Ureter (tissue), 1 donor: ENCODE measurements at places on chromosomes 2 and 18. TPM values are rescaled to one million over a fixed set of nuclear protein-coding genes. Genes with fewer than 3 reads are reported as not detected.

DNA sequence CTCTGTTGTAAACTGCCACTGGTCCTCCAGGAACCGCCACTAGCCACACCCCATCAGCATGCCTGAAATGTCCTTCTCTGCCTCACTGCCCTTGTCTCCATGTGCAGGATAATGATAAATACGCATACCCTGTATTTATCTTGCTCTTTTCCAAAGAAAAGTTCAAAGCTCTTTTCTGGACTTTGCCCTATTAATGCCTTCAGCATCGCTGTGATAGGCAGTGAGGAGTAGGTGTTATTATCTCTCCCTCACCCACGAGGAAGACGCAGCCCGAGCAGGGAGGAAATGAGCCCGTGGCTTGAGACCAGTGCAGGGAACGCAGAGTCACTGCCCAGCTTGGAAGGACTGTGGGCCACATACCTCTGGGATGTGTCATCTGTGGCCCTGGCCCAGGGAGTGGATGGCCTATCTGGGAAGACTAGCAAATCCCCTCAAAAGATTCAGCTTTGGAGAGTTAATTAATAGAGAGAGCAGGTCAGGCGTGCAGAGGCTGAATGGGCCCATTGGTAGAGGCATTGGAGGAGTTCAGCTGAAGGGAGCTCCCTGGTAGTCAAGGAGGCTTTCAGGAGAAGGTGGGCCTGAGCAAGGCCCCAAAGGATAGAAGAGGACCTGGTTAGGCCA lies 39.5 kb upstream of the MCFD2 start:
- DNase-seq = peak; percentile 67

DNA sequence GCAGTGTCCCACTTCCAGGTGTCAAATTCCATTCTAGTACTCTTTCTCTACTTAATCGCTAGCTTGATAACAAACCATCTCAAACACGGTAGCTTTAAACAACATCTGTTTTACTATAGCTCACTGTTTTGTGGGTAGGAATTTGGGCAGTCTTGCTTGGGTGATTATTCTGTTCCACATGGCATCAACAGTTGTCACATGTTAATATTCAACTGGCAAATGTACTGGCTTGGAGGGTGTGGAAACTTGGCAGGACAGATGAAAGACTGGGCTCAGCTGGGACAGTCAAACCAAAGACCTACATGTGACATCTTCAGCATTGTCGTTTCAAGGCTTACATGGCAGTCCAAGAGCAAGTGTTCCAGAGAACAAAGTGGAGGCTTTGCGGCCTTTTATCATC lies 241.8 kb downstream of the PTH2R start:
- DNase-seq = no peak

DNA sequence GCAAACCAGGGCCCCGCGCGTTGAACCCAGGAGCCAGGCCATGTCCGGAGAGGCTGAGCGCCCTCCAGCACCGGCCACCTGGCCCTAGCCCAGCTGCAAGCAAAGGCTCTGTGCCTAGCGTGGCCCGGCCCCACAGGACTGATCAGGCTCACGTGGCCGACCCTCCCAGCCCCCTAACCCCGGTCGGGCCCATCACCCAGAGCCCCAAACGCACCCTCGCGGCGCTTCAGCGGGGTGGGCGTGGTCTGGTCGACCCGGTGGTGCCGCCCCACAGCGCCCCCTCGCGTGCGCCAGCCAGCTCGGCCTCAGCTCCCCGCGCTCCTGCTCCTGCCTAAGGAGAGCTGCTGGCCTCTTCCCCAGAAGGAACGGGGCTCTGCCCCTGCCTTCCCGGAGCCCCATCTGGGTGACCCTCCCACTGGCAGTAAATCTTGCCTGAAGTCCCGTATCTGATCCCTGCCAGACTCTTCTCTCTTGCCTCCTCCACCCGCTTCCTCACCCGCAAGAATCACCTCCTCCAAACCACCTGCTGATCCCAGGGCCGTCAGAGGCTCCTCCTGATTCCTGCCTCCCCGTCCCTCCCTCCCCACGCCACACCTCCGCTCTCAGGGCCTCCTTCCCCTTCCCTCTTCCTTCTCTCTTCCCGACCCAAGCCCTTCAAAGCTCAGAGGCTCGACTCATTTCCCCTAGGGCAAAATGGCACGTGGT lies 12.3 kb upstream of the TEX51 start:
- peak; percentile 51 for DNase-seq

- no peak for DNase-seq
Observed at GRCh38 chr2:127053731-127054603, 53.0 kb downstream of the BIN1 start.

GRCh38 chr18:79702906-79703305 lies 23.3 kb downstream of the CTDP1 start:
- DNase-seq = no peak

GRCh38 chr2:37323781-37324535 lies 675 bp downstream of the PRKD3 start:
- no peak for DNase-seq

DNA sequence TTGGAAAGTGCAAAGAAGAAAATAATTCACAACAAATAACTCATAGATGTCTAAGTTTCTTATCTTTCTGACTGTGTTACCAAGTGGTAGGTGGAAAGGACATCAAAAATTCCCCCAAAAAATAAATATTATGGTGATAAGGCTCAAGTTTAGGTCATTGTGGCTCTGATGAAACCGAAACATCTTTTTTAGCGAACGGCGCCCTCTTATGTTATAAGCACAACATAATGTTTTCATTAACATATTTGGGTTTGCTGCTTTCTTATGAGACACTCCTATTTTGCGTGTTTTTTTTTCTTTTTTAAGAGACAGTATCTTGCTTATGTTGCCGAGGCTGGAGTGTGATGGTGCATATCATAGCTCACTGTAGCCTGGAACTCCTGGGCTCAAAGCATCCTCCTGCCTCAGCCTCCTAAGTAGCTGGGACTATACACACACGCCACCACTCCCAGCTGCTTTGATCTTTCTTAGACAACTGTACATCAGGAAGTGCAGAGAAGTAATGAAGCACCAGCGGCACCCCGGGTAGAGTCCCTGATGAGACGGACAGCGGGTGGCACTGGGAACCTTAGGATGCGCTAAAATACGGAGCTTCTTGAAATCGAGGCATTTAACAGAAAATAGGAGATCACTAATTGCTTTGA lies 38.5 kb upstream of the SLC35G4 start:
- DNase-seq = no peak

DNA sequence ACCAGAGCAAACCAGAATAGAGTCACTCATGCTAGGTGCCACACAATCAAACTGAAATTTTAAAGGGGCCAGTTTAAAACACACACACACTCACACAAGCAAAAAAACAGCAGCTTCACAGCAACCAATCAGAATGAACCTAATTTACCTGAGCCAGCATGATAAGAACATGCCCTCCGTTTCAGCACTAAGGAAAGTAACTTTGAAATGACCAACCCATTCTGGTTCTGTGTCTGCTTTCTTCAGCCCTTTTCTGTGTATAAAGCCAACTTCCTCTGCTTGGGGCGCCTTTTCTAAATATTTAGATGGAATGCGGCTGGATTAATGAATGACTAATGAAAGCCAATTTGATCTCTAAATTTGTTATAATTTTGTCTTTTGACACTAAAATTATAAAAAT lies 629.1 kb downstream of the ZEB2 start:
- no peak for DNase-seq

GRCh38 chr2:42102024-42102590 lies 54.3 kb downstream of the PKDCC start:
- peak; percentile 78 for DNase-seq

GRCh38 chr2:222730366-222730999 lies 59.0 kb downstream of the MOGAT1 start:
- no peak for DNase-seq

GRCh38 chr18:11258039-11258610 lies 108.8 kb upstream of the PIEZO2 start:
- DNase-seq = no peak

GRCh38 chr2:128595763-128596395 lies 277.2 kb upstream of the HS6ST1 start:
- DNase-seq = peak; percentile 33

GRCh38 chr2:236643480-236643879 lies 73.9 kb downstream of the ACKR3 start:
- peak; percentile 9 for DNase-seq

- no peak for DNase-seq
Observed at GRCh38 chr2:17426743-17427142, 91.5 kb downstream of the RAD51AP2 start.

- DNase-seq = no peak
Observed at GRCh38 chr18:42131066-42131929, 176.3 kb downstream of the PIK3C3 start.

GRCh38 chr2:793236-793635 lies 116.0 kb upstream of the TMEM18 start:
- no peak for DNase-seq

DNA sequence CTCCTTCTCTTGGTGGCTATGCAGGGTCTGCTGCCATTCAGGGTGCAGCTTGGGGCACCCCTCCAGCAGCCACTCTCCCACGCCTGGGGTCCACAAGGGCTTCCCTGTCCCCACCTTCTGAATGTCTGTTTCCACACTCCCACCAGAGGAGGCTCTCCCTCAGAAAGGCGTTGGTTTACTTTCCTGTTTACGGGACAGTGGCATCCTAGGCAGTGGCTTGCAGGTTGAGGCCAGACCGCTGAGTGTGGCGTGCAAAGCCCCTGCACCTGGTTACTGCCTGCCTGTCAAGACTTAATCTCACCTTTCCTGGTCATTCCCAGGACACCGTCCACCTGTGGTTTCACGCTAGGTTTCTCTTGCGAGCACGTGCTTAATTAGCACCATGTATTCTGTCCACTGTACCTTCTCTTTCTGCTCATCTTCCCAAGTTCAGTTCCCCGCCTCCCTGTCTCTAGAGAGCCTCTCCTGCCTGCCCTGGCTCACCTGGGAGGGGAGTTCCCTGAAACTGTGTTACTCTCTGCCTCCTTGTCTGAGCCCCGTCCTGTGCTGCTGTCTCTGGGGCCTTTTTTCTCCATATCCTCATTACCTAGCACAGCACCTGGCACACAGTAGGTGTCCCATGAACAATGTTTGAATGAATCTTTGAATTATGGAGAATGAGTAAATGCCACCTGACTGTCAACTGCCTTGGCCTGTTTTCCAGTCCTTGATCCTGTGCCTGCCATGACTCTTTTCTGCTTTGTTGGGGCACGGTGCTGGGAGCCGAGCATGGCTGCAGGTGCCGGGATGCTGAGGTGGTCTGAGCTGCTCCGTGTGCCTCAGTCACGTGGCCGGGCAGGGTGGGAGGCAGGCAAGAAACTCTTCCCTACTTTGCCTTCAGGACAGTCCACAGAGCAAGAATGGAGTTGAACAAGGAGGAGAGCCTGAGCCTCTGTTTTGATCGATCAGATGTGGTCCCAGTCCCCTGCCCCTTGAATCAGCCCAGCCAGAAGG lies 56.4 kb downstream of the ARHGEF4 start:
- DNase-seq = no peak

DNA sequence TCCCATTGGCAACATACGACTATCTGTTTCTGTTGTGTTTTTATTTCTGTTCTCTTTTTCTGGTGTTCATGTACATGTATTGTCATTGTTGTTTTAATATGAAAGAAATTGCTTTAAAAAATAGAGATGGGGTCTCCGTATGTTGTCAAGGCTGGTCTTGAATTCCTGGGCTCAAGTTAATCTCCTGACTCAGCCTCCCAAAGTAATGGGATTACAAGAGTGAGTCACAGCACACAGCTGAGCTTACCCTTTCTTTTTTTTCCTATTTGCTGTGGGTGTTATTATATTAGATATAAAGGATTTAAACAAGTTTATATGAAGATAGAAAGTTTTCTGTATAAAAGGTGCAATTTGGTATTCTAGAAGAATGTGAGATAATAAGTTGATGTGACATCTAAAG lies 554.6 kb downstream of the DSC3 start:
- no peak for DNase-seq

GRCh38 chr2:649426-650342 lies 27.5 kb downstream of the TMEM18 start:
- DNase-seq = no peak

GRCh38 chr2:230217424-230217823 lies 2.4 kb downstream of the SP110 start:
- no peak for DNase-seq

- DNase-seq = no peak
Observed at GRCh38 chr18:35422237-35422636, 45.1 kb upstream of the ZNF396 start.

DNA sequence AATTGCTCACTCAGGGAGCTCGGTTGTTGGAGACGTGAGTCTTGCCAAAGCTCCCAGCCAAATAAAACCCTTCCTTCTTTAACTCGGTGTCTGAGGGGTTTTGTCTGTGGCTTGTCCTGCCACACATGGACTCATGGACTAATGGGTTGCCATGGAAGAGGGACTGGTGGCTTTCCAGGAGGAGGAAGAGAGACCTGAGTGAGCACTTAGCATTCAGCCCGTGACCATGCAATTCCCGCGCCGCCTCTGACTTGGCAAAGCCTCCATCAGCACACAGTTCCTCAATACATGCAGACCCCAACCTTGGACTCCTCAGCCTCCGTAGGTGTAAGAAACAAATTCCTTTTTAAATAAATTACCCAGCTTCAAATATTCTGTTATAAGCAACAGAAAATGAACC lies 57.3 kb upstream of the TMEM18 start:
- DNase-seq = no peak

DNA sequence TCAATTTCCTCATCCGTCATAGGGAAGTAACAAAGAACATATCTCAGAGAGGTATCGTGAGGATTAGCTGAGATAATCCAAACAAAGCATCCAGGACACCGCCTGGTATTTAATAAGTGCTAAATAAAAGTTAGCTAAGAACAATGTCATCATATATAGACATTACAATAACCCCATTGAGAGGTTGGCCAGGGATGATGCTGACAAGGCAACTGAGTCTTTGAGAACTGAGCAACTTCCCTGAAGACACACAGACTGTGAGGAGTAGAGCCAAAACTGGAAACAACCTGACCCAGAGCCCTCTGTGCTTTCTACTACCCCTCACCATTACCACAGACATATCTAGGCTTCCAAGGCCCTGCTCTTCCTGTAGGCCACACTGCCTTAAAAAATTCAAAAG lies 1.6 kb upstream of the DCTN1 start:
- no peak for DNase-seq

DNA sequence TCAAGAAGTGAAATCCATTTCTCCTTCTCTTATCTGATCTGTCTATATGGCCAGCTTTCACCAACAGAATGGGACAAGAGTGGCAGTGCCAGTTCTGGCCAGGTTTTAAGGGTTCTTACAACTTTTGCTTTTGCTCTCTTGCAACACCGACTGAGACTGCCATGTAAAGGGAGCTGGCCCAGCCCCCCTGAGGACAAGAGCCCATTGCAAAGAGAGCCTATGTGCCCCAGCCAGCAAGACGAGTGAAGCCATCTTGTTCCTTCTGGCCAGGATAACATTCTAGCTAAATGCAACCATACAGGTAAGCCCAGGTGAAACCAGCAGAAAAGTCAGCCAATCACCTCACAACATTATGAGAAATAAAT lies 101.0 kb upstream of the RND3 start:
- no peak for DNase-seq

SP9 gene
- total RNA-seq = 0.81 TPM

CD302 gene
- total RNA-seq = 25.2 TPM

ITPRIPL1 gene
- total RNA-seq = 1.7 TPM

ZNF804A gene
- 1.2 TPM for total RNA-seq

SERPINB5 gene
- total RNA-seq = 25.7 TPM

SCN7A gene
- 5.0 TPM for total RNA-seq

CD8B2 gene
- total RNA-seq = 0.65 TPM

G6PC2 gene
- total RNA-seq = not detected
